ENCODE measurements at places on chromosomes 6 and 20.

GRCh38 chr6:86128130-86128814 lies 485.6 kb upstream of the SYNCRIP start:
- no peak for DNase-seq

DNA sequence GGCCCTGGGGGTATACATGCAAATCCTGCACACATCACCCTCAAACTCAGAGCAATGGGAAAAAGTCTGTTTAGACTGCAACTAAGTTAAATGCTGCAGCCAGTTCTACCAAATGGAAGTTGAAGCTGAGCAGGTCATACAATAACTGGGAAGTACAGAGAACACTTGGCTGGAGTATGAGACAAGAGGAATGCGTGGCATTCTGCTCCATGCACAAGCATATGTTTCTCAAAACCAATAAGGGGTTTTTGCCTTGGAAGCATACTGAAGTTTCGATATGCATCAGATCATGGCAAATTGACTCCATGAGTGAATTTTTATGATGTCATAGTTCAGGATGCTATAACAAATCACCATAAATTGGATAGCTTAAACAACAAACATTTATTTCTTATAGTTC lies 193.8 kb downstream of the COL12A1 start:
- no peak for DNase-seq

- no peak for DNase-seq
Observed at GRCh38 chr6:109767961-109768360, 76.9 kb downstream of the FIG4 start.

- DNase-seq: no peak
Observed at GRCh38 chr6:87914637-87915395, 132.8 kb upstream of the SPACA1 start.

- peak; percentile 88 for DNase-seq
Observed at GRCh38 chr20:47663354-47664067, 121.8 kb downstream of the SULF2 start.

DNA sequence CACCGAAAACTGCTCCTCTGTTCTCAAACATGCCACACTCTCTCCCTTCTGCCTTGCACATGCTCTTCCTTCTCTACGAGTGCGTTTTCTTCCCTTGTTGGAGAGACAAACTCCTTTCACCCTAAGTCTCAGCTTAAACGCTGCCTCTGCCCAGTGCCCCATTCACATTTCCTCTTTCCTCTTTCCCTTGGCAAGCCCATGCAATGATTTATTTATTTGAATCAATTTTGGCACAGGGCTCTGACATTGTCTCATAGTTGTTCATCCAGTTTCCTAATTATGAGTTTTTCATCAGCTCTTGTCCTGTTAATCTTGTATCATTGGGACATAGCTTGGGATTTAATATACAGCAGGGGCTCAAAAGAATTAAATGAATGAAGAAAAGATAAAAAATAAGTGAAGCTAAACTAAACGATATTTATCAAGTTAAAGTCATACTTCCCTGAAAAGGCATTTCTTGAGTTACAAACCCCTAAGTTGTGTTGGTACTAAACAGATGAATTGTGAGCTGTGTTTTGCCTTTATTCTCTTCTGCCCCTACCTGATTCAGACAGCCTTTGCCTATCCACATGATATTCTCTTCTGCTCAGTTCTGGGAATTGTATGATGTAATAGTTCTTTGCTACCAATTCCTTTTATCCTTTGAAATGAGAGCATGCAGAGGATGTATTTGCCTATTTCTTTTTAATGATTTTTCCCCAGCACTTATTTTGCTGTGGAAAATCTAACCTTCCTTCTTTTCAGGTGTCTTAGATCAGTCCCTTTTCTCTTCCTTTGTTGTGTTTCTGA lies 704.4 kb downstream of the UTRN start:
- peak; percentile 11 for DNase-seq

- no peak for DNase-seq
Observed at GRCh38 chr6:119324718-119325117, 24.8 kb downstream of the MAN1A1 start.

DNA sequence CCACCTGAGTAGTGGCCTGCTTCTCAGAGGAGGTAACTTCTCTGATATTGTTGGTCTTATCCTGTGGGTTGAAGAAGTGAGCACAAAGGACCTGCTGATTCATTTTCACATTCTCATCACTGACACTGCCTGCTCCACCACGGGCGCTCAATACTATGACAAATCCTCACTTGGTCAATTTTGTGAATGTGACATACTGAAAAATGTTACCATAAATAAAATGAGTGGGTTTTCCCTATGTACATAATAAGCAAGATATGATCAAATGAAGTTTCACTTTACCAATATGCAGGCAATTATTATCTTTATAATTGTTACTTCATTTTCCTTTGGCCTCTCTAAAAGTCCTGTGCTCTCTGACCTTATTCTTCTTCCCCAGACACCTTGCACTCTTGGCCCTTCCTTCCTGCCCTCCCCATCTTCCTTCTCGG lies 71.5 kb upstream of the RIPOR2 start:
- DNase-seq: peak; percentile 72

DNA sequence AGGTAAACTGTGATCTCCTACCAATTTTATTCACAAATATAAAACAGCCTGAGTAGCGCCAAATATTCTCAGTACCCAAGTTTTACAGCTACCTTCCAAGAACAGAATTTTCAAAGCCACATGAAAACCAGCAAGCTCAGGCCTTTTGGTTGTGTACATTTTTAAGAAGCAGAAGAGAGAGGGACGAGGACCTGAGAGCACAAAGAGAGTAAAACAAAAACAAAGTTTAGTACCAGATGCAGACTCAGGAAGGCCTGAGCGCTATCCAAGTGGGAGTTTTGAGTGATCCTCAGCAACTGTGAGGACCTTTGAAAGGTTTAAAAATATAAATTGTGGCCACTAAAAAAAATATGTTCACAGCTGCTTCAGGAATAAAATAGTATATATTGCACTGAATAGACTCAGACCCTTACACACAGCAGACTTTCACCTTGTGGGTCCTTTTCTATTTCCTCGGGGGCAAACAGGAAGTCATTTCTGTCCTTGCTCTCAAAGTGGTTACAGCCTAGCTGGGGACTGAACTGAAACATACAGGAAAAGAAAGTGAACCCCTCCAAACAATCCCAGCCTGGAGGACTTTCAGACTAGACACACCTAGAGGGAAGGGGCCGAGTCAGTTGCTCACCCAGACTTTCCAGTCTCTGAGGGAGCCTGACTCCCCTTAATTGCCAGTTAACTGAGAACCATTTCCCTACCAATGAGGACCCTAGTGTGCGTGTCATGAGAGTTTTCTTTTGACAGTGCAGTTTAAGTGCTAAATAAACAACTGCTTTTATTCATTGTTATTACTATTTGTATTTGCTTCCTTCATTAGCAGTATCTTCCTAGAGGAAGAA lies 48.5 kb upstream of the NT5E start:
- DNase-seq: no peak

GRCh38 chr6:10421921-10422736 lies 7.3 kb upstream of the TFAP2A start:
- no peak for DNase-seq

GRCh38 chr6:16800942-16801341 lies 39.7 kb upstream of the ATXN1 start:
- peak; percentile 15 for DNase-seq

DNA sequence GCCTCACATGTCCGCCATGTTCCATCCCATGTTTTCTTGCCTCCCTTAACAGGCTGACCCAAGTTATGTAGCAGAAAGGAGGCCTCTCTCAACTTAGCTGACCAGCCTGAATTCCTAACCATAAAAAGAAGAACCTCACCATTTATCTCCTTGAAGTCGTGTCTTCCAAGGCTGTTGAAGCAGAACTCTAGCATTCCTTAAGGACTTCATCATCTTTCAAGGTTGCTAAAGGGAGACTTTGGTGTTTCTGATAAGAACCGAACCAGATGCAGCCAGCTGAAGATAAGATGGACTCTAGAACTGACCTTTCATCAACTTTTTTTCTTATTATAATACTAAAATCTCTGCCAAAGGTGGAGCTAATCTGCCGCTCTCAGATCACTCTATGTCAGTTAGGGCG lies 571.7 kb upstream of the SLC35B3 start:
- DNase-seq: no peak

GRCh38 chr6:101275251-101275650 lies 118.3 kb upstream of the GRIK2 start:
- no peak for DNase-seq

DNA sequence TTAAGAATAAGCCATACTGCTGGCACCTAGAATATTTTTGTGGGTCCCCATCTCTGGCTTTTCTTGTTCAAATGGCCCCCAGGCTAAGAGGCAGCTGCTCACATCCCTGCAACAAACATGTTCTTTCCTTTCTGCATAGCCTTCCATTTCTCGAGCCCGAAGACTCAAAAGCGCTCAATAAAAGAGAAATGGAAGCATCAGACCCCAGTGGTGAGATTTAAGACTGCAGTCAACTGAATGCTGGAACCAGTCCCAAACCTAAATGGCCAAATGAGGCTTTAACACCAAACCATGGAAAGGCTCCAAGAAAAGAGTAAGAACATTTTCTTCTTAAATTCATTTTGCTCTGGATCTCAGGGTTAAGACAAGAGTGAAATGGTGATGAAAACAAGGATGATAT lies 122.1 kb upstream of the TRAF3IP2 start:
- no peak for DNase-seq

- DNase-seq: no peak
Observed at GRCh38 chr6:166488701-166489100, 97.8 kb downstream of the RAMACL start.

DNA sequence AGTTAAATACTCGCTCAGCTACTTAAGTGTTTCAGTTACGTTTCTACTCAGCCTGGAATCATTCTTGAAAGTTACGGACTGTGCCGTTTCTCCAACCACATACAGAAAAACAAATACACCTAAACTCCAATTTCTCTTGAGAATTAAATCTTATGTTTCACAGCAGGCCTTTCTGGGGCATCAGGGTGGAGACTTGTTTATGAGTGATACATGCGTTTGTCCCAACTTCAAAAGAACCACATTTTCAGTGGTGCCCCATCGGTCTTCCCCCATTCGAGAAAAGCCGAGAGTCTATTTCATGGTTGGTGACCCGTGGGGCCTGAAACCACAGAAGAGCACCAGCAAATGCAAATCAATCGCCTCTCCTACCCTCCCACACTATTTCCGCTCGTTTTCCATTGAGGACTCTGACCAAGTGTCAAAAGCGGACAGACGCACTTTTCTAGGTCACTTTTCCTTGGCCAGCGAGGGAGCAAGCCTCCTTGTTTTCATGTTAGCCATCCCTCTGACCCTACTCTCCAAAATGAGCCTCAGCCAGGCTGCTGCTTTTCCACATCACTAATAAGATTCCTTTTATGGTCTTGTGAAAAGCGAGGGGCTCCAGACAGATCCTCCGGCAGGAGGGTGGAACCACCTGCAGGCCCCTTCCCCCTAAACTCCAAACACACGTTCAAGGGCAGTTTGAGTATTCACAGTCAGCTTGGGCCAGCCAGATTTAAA lies 3.1 kb downstream of the JAG1 start:
- DNase-seq: no peak

DNA sequence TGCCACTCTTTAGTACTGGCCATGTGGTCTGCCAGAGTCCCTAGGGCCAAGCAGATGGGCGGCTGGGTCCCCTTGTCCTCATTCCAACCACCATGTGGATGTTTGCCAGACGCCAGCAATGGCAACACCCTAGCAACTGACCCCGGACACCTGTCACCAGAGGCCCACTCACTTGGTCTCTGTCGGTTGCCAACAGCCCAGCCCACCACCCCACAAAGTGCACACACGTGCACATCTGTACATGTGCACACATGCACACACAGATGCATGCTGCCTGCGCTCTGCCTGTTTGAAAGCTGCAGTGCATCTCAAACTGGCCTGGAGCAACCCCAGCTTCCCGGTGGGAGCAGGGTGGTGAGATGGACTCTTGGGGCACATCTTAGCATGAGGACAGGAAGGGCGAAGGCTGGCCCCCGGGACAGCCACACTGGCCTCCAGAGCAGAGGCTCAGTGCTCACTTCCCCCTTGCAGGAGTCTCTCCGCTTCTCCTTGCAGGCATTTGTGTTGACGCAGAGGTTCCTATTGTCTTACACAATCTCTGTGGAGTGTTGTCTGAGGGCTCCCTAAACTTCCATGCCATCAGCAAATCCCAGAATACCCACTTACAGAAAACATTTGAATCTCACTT lies 54.0 kb downstream of the PSMG4 start:
- DNase-seq: peak; percentile 88

- DNase-seq: no peak
Observed at GRCh38 chr6:111770263-111771093, 102.8 kb downstream of the FYN start.

- no peak for DNase-seq
Observed at GRCh38 chr6:30113841-30114240, 951 bp upstream of the TRIM31 start.

DNA sequence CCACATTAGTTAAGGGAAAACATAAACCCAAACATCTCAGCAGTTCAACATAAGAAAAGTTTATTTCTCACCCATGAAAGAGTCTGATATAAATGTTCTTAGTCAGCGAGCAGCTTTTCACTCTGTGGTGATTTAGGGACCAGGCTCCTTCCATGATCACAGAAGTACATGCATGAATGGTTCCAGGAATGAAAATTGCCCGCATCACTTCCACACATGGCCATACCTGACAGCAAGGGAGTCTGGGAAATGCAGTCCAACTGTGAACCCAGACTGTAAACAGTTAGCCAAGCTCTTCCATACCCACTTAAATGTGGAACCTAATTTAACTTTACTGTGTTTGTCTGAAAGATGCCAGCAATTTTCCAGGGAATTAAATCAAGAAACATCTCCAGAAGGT lies 353.9 kb downstream of the HACE1 start:
- no peak for DNase-seq

- DNase-seq: peak; percentile 95
Observed at GRCh38 chr20:59006864-59007664, at the start of gene CTSZ. CTSZ (minus strand) TSS chr20:59007254; CDS start chr20:59007128, 126 bp downstream.

DNA sequence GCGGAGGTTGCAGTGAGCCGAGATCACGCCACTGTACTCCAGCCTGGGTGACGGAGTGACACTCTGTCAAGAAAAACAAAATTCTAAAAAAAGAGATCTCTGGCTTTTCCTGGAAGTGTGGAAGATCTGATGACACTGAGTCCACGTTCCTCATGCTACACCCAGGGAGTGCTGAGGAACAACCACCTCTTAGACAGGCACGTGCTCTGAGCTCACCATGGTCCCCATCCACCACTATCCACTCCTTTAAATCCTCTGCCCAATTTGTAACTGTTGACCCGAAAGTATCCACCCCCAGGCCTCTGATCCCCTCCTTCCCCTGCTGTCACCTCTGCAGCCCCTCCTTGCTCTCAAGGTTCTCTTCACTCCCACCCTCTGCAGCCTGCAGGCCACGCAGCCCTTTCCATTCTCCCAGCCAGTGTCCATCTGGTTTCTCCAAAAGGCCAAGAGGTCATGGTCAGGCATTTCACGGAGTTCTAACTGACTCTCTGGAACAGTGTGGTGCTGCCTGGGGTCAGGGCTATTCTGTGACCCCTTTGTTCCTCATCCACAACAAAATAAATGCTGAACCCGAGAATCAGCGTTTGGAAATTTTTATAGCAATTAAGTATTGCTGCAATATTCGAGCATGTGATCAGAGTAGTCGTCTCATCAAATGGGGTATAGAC lies 88.8 kb downstream of the ATP9A start:
- DNase-seq: no peak

DNA sequence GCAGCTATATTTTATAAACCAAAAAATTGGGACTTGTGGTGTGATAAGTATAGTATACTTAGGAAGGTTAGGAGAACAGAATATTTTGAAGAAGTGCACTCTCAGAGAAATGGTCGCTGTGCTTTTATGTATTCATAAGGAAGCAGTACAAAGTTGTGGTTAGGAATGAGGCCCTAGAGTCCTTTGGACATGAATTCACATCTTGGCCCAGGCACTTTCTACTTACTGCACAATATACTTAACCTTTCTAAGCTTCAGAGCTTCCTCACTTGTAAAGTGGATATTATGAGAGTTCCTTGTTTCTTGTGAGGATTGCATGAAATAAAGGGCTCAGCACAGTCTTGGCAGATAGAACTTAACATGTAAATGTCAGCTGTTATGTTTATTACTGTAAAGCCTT lies 21.0 kb upstream of the SERINC3 start:
- DNase-seq: peak; percentile 65

Data from suppressor macrophage (primary cell).